Stimulated activated CD8-positive, alpha-beta memory T cell treated with anti-CD3 and anti-CD28 coated beads, Interleukin-15, amount 100 ng/mL, for 4 hours (primary cell): ENCODE measurements at places on chromosomes 7 and 10.

DNA sequence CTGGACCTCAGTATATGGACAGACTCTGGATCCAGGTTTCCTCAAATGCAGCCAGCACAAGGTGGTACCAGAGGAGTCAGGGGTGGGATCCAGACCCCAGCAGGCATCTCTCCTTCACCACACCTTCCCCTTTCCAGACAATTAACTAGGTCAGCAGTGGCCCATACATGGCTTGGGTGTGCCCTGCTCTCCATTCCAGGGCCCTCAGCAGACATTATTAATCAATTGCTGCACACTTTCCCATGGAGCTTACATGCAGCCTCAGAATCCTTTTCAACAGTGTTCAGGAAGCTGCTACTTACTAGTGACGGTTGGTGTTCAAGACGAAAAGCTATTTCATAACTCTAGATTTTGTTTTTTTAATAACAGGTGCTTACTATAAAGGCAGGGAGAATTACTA is 6.0 kb downstream of the COL13A1 start:
- no peak for DNase-seq

DNA sequence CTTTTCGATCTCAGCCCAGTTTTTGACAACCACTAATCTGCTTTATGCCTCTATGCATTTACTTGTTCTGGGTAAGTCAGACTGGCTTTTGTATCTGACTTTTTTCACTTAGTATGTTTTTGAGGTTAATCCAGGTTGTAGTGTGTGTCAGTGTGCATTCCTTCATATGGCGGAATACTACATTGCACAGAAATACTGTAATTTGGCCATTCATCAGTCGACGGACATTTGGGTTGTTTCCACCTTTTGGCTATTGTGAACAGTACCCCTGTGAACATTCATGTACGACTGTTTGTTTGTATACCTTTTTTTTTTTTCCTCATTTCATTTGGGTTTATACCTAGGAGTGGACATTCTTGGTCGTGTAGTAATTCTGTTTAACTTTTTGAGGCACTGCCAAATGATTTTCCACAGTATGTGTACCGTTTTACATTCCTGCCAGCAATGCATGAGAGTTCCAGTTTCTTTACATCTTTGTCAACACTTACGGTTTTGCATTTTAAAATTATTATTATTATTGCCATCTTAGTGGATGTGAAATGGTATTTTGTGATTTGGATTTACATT is 57.4 kb downstream of the MKLN1 start:
- DNase-seq: no peak

- DNase-seq: no peak
Measured at GRCh38 chr10:17684537-17684936, 40.6 kb downstream of the STAM start.

DNA sequence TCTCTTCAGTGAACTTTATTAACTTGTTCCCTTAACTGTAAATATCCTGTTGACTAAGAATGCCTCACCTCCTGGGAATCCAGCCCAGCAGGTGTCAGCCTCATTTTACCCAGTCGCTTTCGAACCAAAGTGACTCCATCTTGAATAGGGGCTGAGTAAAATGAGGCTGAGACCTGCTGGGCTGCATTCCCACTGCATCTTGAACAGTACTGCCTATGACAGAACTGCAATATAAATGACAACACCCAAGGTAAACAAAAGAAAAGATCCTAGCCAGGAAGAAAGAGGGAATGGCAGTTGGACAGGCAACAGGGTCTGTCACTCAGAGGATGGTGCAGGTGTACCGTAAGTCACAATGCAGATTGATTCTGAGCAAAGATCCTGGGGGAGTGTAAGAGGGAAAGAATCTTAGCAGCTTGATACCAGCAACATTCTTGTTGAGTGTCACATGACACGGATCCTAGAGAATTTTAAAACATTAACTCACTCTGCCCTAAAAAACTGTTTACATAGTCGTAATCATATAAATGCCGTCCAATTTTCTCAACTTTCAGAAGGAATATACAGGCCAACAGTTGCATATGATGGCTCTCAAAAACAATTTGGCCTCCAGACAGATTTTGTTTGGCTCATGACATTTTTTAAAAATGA is 4.4 kb upstream of the FAM107B start:
- no peak for DNase-seq

- no peak for DNase-seq
Measured at GRCh38 chr10:11901036-11901301, 77.8 kb downstream of the PROSER2 start.

DNA sequence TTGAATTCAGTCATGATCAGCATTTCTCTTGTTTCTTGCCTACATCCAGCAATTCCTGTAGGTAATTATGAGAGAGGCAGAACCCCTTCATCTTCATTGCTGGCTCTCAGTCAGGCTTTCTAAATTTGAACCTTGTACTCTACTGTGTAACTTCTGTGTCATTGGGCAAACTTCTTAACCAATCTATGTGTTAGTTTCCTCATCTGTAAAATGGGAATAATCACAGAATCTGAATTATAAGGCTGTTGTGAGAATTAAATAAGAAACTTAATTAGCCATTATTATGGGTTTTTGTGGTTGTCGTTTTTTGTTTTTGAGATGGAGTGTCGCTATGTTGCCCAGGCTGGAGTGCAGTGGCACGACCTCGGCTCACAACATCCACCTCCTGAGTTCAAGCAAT is 11.5 kb upstream of the GALNT11 start:
- no peak for DNase-seq

- no peak for DNase-seq
Measured at GRCh38 chr7:151780631-151781030, 96.3 kb downstream of the PRKAG2 start.

DNA sequence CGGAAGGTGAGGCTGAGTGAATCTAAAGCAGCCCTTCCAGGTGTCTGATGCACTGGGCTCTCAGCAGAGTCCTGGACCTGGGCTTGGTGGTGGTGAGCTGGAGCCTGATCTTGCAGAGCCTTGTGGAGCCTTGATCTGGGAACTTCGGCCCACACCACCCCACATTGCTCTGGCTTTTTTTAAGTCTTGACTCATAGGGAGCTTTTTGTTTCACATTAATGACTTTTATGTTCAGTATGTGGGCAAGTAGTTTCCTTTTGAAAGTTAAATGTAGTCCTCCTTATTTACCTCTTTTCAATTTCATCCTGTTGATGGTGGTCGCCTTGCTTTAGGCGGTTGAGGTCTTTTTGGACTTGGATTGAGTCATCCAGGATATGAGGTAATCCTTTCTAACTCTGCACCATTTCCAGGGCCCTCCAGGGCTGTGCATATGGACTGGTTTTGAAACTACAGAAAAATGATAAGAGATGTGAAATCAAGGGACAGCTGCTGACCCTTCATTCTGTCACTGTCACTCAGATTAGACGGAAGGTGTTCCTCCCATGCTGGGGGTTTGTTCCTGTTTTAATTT is 2.9 kb upstream of the NRAP start:
- DNase-seq: no peak

DNA sequence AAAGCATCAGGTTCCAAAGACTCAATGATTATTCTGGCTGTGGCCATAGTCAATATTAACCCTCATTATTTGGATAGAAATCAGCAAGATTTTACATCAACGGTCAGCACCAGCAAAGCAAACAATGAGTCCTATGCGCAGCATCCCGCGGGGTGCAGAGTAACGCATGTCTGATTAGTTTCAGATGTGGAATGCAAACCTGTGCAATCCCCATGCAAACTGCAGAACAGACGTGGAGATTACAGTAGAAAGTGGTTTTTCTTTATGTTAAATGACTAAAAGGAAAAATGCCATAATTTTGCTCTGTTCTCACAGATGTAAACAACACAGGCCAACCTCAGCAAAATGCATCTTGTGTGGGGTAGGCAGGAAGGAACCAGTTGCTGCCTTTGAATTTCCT is 258.1 kb upstream of the GRB10 start:
- no peak for DNase-seq

DNA sequence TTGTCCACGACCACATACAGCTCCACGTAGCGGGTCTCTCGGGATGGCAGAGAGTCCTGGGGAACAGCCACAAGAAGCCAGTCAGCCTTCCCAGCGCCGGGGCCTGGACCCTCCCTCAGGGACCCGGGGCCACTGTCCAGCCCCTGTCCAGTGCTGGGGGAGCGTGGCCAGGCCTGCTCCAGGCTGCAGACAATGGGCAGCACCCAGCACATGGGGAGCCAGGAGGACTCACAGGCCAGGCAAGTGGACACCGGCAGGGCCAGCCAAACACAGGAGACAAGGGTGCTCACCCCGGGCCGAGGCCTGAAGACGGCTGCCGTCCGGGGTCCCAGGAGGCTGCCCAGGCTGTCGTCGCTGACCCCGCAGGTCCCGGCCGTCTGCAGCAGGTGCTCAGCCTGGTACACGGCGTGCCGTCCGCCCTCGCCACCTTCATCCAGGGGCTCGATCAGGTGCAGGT is 3.7 kb downstream of the ADAM8 start:
- no peak for DNase-seq

DNA sequence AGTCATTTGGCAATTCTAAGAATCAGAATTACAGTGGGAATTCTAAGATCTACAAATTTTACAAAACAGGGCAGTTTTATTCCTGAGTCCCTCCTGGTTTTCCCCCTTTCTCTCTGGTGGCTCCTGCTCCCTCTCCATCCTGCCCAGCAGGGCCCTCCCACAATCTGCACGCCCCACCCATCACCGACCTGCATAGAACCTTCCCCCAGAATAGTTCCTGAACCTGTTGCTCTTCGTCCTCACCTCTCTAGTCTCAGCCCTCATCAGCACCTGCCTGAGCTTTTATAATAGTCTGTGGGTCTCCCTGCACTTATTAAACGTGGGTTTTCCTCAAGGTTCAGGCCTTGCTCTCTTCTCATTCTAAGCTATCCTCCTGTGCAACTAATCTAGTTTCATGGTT is 49.1 kb upstream of the MNX1 start:
- DNase-seq: no peak

DNA sequence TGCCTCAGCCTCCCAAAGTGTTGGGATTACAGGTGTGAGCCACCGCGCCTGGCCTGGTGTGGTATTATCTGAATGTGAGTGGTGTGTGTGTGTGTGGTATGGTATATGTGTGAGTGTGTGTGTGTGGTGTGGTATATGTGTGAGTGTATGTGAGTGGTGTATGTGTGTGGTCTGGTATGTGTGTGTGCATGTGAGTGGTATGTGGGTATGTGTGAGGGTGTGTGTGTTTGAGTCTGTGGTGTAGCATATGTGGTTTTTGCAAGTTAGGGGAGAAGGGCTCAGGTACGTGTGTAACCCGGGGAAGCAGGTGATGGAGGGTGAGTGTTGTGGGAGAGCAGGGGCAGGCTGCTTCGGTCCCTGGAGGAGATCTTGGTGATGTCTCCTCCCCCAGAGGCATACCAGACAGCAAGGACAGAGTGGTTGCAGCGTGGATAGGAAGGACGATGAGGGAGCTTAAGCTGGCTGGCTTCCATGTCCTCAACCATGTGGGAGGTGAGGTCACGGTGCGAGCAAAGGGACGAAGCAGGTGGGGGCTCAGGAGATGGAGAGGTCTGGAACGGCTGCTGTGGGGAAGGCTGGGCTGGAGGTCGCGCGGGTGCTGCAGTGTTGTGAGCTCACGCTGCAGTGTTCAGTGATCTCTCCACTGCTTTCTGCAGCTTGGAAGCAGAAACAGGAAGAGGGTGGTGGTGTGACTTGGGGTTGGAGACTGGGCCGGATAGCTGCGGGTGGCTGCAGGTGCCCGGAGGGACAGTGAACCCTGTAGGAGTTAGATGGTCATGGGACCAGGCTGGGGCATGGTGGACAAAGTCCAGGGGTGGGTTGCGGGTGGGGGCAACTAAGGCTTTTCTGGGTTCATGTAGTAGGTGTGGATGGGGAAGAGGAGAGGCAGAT is 5.0 kb downstream of the ZYX start:
- no peak for DNase-seq

- DNase-seq: no peak
Measured at GRCh38 chr10:125331056-125331455, 170.7 kb upstream of the CTBP2 start.

DNA sequence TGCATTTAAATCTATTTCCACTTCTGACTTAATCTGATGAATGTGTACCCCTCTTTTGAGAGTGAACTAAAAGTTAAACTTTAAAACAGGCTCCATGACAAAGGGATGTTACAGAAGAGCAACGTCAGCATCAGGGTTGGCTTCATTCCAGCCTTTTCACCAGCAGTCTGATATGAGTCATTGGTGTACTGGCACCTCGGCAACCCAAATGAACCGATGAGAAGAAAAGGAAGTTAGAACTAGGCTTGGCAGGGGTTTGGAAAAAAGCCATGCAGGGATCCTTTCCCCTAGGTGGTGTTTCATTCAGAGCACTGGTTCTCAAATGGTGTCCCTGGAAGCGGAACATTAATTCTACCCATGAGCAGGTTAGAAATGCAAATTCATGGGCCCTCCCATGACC is 53.6 kb downstream of the SEC61G start:
- DNase-seq: no peak

GRCh38 chr10:122267849-122268737 is 3.0 kb upstream of the BTBD16 start:
- no peak for DNase-seq

- no peak for DNase-seq
Measured at GRCh38 chr10:62261666-62262065, 7.0 kb downstream of the RTKN2 start.
